Left ventricle myocardium inferior (tissue), 1 donor: ENCODE measurements at places on chromosomes 5 and 9.

DNA sequence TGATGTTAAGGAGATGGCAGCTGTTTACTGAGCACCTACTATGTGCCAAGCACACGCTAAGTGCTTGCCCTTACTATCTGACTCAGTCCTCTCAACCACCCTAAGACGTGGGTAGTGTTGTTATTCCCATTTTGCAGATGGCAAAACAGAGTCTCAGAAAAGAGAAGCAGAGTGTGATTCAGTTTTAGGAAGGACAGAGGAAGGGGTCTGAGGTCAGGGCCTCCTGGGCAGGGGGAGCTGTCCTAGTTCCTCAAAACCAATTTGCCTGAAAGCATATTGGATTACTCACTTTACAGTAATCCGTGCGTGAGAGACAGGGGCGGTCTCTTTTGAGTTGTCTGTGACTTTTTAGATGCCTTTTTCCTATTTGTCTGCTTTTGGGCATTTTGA is 23.2 kb downstream of the DNM1 start:
- no peak for DNase-seq

DNA sequence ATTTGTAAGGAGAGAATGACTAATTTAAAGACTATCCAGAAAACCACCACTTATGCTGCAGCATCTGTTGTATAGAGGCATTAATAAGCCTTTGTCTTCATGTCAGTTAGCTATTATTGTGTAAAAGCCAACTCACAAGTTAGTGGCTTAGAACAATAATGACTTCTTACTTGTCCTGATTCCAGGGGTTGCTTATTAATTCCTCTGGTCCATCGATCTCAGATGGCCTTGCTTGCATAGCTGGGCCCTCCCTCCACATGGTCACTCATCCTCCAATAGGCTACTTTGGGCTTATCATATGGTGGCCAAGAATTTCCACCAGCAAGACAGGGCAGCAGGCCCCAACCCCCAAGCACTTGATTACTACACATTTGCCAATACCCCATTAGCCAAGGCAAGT is 44.5 kb upstream of the STK32A start:
- no peak for DNase-seq

- DNase-seq = no peak
Observed at GRCh38 chr5:43230707-43231106, 38.7 kb downstream of the NIM1K start.

GRCh38 chr9:118000581-118000980 is 296.4 kb downstream of the TLR4 start:
- DNase-seq = no peak

GRCh38 chr9:18358325-18358724 is 115.6 kb upstream of the ADAMTSL1 start:
- DNase-seq = no peak

DNA sequence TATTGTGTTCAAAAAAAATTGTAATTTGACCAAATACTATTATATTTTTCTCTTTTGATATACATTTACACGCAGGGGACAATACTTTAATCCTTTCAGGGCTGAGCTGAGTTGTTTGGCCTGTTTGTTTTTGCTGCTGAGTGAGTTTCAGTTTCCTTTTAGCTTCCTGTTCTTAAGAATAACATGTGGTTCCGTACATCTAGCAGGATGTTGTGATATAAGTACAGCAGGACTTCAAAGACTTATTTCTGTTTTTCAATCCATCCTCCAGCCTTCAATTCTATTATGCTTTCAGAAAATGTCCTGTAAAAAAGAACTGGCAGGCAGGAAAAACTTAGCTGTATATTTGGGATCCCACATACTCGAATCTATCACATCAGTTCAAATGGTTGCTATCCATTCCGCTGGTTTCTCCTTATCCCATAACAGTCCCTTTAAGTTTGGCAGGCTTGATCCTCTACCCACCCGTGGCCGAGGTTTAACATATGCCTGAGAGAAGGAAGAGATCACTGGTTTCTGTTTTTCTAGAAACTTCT is 1037.3 kb upstream of the ACO1 start:
- no peak for DNase-seq

DNA sequence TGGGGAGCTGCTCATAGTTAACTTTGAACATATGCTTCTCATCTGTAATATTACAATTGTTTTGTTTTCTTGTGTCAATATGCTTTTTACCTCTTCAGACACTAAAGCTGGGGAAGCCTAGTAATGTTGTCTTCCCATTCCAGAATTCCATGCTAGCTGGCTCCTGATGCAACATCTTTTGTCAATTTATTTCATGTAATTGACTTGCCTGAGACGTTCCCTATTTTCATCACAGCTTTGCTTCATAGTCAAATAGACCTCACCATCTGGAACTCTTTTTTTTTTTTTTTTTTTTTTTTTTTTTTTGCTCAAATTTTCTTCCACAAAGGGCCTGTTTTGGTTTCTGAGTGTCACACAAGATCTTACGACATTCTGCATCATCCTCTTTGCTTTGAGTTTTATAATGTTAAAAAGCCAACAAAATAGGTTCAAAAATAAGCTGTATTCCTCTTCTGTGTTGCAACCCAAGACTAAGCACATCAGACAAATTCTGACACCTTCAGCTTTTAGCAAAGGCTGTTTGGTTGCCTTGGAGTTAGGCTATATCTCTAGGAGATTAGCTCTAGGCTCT is 235.2 kb downstream of the NR3C1 start:
- no peak for DNase-seq

- DNase-seq = no peak
Observed at GRCh38 chr5:53261245-53261644, 151.7 kb upstream of the MOCS2 start.

GRCh38 chr9:13552606-13553215 is 273.2 kb upstream of the MPDZ start:
- no peak for DNase-seq

DNA sequence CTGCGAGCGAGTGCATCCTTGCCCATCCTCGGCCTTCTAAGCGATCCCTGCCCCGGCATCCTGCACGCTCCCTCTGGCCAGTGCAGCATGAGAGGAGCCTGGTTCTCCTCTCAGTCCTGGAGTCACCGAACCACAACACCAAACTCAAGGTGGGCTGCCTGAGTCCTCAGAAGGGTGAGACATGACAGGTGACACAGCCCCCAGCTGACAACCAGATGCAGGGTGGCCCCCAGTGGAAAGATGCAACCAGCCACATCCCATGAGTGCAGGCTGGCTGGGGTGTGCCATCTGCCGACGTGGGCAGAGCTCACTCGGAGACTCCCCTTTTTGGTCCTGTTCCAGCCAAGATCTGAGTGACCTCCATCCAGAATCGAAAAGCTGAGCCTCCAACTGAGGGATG is 58.4 kb downstream of the COL23A1 start:
- DNase-seq = no peak

GRCh38 chr9:22790329-22790728 is 343.7 kb downstream of the DMRTA1 start:
- no peak for DNase-seq

DNA sequence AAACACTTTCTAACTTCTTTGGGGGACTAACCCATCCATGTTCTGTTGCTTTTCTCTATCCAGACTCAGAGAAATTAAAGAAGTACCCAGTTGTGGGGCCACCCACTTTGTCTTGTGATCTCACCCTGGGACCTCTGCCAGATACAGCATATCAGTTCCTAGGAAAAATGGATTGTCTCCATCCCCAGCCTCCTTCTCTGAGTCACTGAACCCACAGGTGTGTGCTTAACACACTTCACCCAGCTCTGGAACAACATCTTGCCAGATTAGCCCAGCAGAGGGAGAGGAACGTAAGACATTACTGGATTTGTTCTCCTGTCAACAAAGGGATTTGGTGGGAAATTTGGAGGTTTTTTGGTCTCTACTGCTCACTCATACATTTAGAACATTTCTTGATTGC is 19.2 kb downstream of the FAM240B start:
- DNase-seq = no peak

GRCh38 chr5:88092958-88093605 is 175.6 kb downstream of the TMEM161B start:
- no peak for DNase-seq
